ENCODE measurements at places on chromosomes 13 and 19.

- DNase-seq: no peak
Observed at GRCh38 chr13:58093394-58093793, 461.9 kb downstream of the PCDH17 start.

- no peak for DNase-seq
Observed at GRCh38 chr19:5122671-5123409, 153.9 kb downstream of the KDM4B start.

DNA sequence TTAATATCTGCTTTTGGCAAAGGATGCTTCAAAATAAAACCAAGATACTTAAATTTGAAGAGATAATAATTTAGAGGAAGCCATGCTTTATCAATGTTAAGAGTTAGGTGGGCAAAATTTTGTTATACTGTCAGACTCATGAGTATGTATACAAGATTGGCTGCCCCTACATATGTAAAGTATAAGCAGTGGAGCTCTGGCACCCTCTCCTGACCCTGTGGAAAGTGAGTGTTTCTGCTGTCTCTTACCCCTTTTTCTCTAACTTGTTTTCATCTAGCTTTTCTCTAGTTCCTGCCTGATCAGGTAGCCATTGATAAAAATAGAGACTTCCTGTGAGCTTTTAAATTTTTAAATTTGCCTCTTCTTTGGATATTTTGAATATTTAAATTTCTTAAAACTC, 710.9 kb upstream of the SPRY2 start:
- no peak for DNase-seq

- no peak for DNase-seq
Observed at GRCh38 chr13:77235456-77236022, 91.4 kb downstream of the MYCBP2 start.

- DNase-seq: no peak
Observed at GRCh38 chr19:58582985-58583384, 9.8 kb upstream of the MZF1 start.

Data from stimulated activated CD8-positive, alpha-beta memory T cell treated with anti-CD3 and anti-CD28 coated beads, Interleukin-2, amount 100 ng/mL, for 1 hour (primary cell).